ENCODE measurements at places on chromosomes 4 and X.
A peak's percentile ranks its signal among the peaks of the same experiment; 100 is the strongest.

- H3K27me3 ChIP-seq = no peaks in the 10 kb centered on the region
- H3K27ac ChIP-seq = no peak overlapping the region
- DNase-seq = no peak
- H3K4me3 ChIP-seq = no peak overlapping the region
Observed at GRCh38 chr4:113687067-113687718, 74.3 kb downstream of the CAMK2D start.

- DNase-seq = no peak
- no peaks in the 10 kb centered on the region for H3K36me3 ChIP-seq
- H3K4me1 ChIP-seq = no peaks in the 10 kb centered on the region
- no peak overlapping the region for H3K4me3 ChIP-seq
- no peaks in the 10 kb centered on the region for H3K27me3 ChIP-seq
Observed at GRCh38 chr4:176274441-176274840, 5.4 kb upstream of the ASB5 start.

DNA sequence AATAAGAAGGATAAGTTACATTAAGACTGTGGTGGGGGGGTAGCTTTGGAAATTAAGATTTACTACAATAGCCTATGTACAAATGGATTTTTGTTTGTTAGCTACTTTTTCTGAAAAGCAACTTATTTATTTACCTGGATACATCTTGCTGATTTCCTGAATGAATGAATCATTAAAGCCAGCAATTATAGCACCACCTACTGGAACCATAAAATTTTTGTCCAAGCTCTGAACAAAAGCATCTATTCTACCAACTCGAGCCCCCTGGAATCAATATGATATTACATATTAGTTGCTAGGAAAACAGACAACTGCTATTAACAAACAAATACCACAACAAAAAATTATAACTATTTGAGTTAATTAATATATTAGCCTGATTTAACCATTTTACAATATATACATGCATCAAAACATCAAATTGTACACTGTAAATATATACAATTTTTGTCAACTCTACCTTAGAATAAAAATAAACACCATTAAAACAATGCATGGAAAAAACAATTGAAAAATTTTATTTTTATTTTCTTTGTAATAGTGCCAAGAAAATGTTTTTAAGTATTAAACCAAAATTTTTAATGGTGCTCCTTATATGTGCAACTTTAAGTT, 15.3 kb downstream of the SEPSECS start:
- no peak overlapping the region for H3K27ac ChIP-seq
- no peaks in the 10 kb centered on the region for H3K27me3 ChIP-seq
- no peak for DNase-seq
- H3K36me3 ChIP-seq = no peaks in the 10 kb centered on the region
- no peaks in the 10 kb centered on the region for H3K4me1 ChIP-seq
- no peak overlapping the region for H3K4me3 ChIP-seq

DNA sequence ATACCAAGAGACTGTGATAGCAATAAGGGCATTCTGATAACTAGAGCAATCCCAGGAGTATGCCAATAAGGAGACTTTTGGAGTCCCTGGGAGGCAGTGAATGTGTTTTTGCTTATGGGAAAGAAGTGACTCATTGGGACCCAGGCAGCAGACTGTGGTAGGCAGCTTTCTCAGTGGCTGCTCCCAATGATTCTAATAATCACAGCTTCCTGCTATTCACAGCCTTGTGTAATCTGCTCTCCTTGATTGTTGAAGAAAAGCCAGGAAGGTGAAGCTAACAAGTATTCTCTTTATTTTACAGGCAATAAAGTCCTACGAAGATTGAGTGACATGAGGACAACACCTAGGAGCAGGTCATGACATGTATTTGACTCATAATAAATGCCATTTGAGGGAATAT, 70.3 kb upstream of the DDX60 start:
- no peak for DNase-seq
- H3K4me3 ChIP-seq = no peak overlapping the region
- H3K36me3 ChIP-seq = no peaks in the 10 kb centered on the region
- no peaks in the 10 kb centered on the region for H3K27me3 ChIP-seq
- H3K27ac ChIP-seq = no peak overlapping the region

GRCh38 chrX:84047339-84047738, 140.7 kb downstream of the RPS6KA6 start:
- no peak overlapping the region for H3K4me3 ChIP-seq
- H3K27me3 ChIP-seq = no peaks in the 10 kb centered on the region
- no peak overlapping the region for H3K27ac ChIP-seq
- DNase-seq = no peak

GRCh38 chr4:153517159-153517558, 51.0 kb downstream of the TMEM131L start:
- H3K4me3 ChIP-seq = no peak overlapping the region
- H3K27me3 ChIP-seq = no peaks in the 10 kb centered on the region
- no peak for DNase-seq
- peaks cover 24% of the 10 kb centered on the region for H3K4me1 ChIP-seq
- no peaks in the 10 kb centered on the region for H3K36me3 ChIP-seq

- no peak overlapping the region for H3K4me3 ChIP-seq
- no peaks in the 10 kb centered on the region for H3K4me1 ChIP-seq
- DNase-seq = no peak
- no peaks in the 10 kb centered on the region for H3K36me3 ChIP-seq
- H3K27ac ChIP-seq = no peak overlapping the region
Observed at GRCh38 chr4:27176881-27177280, 316.2 kb downstream of the STIM2 start.

DNA sequence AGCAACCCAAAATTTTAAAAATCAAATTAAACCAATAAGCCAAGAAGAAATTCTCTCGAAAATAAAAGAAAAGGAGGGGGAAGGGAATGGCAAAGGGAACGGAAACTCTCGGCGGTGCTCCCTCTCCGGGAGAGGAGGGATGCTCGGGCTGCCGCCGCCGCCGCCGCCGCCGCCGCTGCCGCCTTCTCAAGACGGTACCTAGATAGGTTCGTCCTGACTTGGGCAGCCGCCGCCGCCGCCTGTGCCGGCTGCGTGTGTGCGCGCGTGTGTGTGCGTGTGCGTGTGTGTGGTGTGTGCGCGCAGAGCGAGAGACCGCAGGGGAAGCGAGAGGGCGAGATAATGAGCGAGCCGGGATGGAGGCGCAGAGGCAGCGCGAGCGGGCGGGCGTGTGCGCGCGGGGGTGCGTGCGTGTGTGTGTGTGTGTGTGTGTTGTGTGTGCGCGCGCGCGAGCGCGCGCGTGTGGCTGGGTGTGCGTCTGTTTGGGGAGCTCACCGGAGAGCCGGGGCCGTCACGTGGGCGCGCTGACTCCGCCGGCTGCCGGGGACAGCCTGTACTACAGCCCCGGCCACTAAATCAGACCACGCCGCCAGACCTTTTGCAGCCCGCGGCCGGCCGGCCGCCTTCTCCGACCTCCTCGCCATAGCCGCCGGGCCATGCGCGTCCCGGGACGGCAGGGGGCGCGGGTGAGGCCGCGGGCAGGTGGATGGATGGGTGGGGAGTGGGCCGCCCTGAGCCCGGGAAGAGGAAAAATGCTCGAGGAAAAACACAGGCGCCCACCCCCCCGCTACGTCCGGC, 111.6 kb downstream of the DHX15 start:
- peaks cover 19% of the 10 kb centered on the region for H3K4me1 ChIP-seq
- peak overlapping the region; percentile 78 for H3K27ac ChIP-seq
- peak overlapping the region; percentile 48 for H3K4me3 ChIP-seq
- H3K27me3 ChIP-seq = no peaks in the 10 kb centered on the region
- H3K36me3 ChIP-seq = no peaks in the 10 kb centered on the region
- DNase-seq = no peak

- no peaks in the 10 kb centered on the region for H3K4me1 ChIP-seq
- no peaks in the 10 kb centered on the region for H3K36me3 ChIP-seq
- no peak for DNase-seq
- no peaks in the 10 kb centered on the region for H3K27me3 ChIP-seq
- no peak overlapping the region for H3K27ac ChIP-seq
Observed at GRCh38 chr4:83618431-83618830, 82.5 kb downstream of the GPAT3 start.

DNA sequence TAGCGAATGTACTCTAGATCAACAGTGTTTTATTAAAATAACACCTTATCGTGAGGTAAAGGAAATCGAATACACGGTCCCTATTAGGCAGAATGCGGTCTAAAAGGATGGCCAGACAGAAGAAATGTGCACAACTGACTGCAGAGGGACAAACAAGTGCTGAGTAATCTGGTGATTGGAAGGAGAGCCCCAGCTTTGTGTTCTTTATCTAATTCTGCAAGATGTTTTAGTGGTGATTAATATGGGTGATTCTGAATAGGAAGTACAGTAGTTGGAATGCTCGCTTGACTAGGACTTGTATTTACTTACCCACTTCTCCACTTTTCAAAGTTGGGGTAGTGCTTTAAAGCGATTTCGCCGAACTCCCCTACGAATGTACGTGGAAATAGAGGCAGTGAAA, 1.2 kb downstream of the WDR44 start:
- H3K4me1 ChIP-seq = peaks cover 10% of the 10 kb centered on the region
- DNase-seq = no peak
- H3K27ac ChIP-seq = peak overlapping the region; percentile 89

Measured in vagina (tissue), 2 donors.